ENCODE measurements at places on chromosomes 6 and 20.

DNA sequence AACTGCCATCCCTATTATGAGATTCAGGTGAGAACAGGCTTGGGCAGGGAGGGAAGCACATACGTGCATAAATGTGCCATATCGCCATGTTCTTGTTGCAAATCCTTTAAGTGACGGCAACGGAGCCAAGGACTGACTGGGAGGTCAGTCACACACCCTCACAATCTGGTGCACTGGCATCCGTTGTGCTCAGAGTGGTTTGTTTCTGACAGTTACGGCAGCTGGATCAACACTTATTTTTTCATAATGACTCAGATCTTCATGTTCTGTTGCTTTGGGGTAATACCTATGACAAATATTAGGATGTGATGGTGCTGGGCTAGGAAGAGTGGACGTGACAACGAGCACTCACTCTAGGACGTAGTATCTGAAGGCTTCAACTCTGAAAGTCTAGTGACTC, 56.2 kb upstream of the PREP start:
- peak; percentile 73 for DNase-seq

GRCh38 chr6:169162752-169163407, 90.8 kb downstream of the THBS2 start:
- no peak for DNase-seq

- no peak for DNase-seq
These were observed 93.7 kb downstream of the TULP4 start for GRCh38 chr6:158405933-158406332.

DNA sequence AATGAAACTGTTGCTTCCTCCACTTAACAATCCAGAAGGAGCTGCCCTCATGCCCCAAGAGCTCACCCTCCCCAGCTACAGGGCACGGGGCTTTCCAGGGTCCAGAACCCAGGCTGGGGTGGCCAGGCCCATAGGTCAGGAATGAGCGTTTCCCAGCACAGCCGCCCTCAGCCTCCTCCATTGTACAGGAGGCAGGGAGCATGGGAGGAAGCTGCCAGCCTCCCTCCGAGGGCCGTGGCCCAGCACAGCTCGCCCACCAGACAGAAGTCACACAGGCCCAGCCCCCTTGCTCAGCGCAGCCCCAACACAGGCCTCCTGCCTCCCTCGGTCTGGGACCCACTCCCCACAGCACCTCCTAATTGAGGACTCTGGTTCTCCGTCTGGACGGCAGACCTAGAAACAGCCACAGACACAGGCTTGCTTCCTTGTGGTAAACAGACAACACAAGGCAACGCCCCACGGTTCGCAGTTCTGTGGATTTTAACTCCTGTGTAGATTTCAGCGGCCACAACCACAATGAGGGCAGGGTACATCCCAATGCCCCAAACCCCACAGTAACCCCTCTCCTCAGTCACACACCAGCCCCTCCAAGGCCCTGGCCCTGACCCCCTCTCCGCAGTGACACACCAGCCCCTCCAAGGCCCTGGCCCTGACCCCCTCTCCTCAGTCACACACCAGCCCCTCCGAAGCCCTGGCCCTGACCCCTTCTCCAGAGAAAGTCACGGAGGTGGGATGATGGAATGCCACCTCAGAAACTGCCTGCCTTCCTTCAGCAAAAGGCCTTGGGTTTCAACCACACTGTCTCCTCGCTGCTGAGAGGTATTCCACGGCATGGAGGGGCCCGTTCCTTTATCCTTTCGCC, 173.5 kb downstream of the DLL1 start:
- DNase-seq, result no peak

DNA sequence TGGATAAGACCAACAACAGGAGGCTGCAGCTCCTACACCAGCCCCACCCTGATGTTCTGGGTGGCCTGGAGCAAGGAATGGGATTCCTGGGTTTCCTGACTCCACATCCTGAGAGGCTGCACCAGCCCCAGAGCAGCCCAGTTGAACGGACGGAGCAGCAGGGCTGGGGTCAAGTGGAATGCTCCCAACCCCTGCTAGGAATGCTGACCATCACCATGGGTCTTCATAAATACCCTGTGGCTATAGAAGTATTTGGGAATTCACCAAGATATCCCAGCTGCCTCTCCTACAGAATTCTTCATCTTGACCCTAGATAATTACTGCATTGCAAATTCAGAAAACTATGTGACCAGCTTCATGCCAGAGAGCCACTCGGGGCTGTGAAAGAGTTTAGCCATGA, 180.3 kb downstream of the THBS2 start:
- no peak for DNase-seq

All from stimulated activated effector memory CD8-positive, alpha-beta T cell treated with anti-CD3 and anti-CD28 coated beads, Interleukin-12 subunit alpha, Interleukin-12 subunit beta, amount 100 ng/mL, for 72 hours (primary cell).